ENCODE measurements at places on chromosomes 4 and X. TPM values are rescaled to one million over a fixed set of nuclear protein-coding genes. Genes with fewer than 3 reads are reported as not detected.

GRCh38 chr4:6419452-6420028 is 52.9 kb downstream of the PPP2R2C start:
- DNase-seq: no peak

- no peak for DNase-seq
Measured at GRCh38 chr4:149584722-149585121, 230.9 kb downstream of the IQCM start.

DNA sequence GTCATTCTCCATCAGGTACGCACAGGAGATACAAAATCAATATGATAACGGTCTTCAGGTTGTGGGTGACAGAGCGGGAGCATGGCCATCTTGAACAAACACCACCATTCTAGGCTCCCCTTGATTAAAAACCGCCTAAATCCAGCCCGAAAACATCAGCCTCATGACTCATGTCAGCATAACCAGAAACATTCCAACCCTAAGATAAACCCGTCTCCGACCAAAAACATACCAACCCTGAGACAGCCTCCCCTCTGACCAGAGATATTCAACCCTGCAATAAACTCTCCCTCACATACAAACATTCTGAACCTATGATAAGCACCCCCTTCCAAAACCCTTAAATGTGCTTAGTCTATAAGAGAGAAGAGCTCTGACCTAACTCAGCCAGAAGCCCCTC is 157.9 kb downstream of the DHRSX start:
- no peak for DNase-seq

DNA sequence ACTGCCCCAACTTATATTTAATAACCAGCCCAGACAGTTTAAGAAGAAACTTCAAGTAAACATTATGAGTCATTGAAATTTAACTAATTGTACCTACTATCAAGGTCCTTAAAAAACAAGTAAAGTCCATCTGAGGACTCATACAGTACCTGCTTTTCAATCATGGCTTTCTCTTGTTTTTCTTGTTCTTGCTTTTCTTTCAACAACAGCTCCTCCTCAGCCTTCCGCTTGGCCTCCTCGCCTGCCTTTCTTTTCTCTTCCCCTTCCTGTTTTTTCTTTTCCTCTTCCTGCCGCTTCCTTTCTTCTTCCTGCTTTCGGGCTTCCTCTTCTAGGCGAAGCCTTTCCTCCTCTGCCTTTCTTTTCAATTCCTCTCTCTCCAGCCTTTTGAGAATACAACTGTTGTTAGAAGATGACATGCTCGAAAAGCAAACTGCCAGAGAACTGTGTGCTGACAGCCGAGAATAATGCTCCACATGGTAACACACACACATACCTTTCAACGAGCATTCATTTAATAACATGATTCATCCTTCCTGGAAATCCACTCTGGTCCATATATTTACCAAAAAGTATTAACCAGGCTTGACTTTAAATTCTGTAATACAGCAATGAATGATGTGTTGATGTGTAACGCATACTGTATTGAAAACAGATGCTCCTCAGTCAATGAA is 25.2 kb upstream of the BCLAF3 start:
- DNase-seq: no peak

DNA sequence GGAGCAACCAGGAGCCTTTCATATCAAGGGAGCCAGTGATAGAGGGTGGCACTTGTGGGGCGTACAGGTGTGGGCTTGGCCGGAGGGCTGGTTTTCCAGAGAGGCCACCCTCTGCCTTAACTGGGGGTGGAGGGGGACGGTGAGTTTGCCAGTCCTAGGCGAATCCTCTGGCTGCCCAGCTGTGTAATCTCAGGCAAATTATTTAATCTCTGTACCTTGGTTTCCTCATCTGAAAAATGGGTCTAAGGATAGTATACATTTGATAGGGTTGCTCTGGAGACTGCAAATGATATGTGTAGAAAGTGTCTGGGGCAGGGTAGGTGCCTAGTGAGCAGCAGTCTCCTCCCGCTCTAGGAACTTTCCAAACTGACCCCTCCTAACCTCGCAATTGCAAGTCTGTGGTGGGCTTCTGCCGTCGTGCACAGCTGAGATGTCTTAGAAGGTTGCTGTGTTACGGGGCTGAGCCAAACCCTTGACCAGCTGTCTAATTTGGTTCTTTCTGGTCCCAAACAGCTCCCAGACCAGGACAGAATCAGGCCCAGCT is 3.8 kb upstream of the CXCR3 start:
- DNase-seq: no peak

- no peak for DNase-seq
Measured at GRCh38 chrX:148620023-148620422, 119.6 kb downstream of the AFF2 start.

DNA sequence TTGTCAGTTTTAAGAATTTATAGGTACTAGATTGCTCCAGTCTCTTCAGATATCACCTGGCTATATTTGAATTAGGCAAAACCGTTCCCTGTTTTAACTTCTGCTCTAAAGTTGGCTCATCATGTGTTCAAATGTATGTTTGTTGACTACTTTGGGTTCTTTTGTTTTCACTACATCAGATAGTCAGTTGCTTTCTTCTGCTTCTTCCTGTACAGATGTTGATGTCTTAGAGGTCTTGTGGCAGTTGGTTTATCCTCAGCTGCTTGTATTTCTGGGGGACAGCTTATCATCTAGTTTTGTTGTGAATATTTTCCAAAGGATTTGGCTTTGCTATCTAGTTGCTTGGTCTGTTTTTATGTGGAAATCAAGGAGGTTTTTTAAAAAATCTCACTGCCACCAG is 28.0 kb downstream of the TBC1D19 start:
- no peak for DNase-seq

DNA sequence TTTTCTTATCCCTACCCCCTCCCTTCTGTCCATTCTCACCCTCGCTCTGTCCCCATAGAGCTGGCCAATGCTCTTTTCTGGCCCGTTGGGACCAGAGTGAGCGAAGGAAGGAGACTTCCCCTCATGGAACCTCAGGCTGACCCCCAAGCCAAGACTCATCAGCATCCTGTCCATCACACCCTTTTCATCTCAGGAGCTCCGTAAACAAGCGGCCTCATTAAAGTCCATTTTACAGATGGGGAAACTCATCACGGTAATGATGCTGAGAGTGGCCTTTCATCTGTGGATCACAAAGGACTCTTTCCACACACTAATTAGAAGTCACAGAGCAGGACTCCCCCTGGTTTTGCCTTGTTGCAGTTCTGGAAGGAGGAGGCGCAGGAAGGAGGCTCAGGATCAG is 67.4 kb upstream of the SLC34A2 start:
- DNase-seq: no peak

GRCh38 chr4:163482190-163482589 is 8.6 kb upstream of the TKTL2 start:
- DNase-seq: no peak

DNA sequence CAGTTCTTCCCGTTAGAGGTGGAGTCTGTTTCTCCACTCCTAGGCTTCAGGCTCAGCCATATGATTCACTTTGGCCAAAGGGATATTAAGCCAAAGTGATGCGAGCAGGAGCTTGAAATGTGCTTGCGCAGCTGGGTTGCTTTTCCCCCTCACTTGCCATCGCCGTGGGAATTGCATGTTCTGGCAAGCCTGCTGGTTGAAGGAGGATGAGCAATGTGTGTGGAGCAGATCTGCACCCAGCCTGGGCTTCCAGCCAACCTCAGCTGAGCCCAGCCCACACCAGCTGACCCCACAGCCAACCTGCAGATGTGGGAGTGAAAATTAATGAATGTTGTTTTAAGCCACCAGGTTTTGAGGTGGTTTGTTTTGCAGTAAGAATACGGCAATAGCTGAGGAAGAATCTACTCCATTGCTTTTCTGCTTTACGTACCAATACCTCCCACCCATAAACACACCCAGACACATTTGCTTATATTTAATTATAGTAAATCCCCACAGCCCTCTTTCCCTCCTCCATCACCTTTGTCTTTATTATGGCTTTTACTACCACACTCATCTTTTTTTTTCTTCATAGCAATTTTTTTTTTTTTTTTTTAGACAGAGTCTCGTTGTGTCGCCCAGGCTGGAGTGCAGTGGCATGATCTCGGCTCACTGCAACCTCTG is 132.8 kb upstream of the FUNDC1 start:
- DNase-seq: no peak

- DNase-seq: no peak
Measured at GRCh38 chr4:146650034-146650433, 11.3 kb downstream of the POU4F2 start.

DNA sequence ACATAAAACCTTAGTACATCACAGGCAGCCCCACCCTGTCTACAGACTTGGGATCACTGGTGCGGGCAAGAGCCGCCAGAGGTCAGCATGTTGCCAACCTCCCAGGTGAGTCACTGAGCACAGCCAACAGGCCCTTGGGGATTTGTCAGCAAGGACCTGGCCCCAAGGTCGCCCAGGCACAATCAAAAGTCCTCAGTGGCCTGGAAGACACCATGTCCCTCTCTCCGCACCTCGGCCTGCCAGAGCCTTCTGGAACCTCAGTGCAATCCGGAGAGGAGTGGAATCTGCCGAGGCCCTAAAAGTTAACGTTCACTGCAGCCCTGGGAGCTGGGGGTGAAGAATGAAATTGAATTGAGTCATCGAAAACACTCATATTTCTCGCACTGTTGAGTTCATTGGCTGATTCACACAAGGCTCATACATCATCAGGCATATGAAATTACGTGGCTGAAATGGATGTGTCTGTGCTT is 74.3 kb downstream of the WFS1 start:
- no peak for DNase-seq

GRCh38 chr4:76996445-76996844 is 46.9 kb downstream of the SEPTIN11 start:
- DNase-seq: no peak

- DNase-seq: no peak
Measured at GRCh38 chr4:143403553-143403820, 66.8 kb downstream of the GAB1 start.

DNA sequence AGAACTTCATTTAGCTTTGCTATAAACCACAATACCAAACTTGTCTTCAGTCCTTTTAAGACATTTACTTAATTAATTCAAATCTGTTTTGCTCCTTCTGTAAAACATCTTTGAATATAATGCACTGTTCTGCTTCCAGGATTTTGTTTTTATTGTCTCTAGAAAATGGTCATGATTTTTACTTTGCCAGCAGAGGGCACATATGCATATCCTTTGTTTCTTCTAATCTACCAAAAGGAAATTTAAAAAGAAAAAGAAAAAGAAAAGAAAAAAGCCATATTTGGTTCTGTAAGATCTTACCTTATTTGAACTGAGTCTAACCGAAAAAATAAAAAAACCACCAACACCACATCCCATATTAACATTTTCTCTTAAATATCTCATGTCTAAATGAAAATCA is 101.9 kb upstream of the CCSER1 start:
- DNase-seq: no peak

DNA sequence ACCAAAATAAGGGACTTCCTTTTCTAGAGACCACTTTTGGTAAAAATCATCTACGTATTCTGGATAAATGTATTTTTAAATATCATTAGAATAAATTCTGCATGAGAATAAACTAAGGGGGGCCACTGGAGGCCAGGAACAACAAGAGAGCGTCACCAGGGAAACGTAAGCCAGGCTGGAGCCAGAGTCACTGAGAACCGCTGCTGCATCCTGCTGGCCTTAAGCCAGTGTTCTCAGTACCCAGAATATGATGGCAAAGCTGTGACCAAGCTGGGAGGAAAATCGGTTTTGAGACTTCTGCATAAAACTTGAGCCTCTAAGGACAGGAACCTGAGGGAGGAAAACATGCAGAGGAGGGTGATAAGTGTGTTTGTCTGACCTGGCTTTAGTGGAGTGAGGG is 63.0 kb upstream of the FAM9A start:
- DNase-seq: no peak

DNA sequence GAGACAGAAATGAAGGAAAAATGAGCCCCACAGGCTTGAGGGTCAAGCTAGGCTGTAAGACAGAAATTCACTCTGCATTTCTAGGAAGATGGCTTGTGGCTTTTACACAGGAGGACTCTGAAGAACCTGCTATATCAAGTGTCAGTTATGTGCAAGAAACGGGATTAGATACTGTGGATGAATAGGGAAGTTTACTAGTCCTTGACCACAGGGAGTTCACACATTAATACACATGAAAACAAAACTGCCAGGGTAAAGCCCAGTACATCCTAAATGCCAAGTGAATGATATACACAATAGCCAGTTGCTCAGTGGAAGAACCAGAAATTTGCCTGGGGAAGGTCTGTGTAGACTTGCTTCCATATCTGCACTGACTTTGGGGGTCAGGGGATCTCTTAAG is 53.5 kb downstream of the TMEM131L start:
- no peak for DNase-seq

GRCh38 chrX:5449323-5449722 is 779.3 kb downstream of the NLGN4X start:
- no peak for DNase-seq

DNA sequence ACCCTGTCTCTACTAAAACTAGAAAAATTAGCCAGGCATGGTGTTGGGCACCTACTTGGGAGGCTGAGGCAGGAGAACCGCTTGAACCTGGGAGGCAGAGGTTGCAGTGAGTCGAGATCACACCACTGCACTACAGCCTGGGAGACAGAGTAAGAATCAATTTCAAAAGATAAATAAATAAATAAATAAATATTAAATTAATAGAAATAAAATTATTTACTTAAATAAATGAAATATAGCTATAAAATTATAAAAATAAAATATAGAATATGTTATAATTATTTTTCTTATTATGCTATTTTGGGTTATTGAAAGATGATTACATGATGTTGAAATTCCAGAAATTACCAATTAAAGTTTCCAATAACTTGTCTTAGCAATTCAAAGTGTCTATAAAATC is 1029.8 kb upstream of the AGA start:
- DNase-seq: no peak

DNA sequence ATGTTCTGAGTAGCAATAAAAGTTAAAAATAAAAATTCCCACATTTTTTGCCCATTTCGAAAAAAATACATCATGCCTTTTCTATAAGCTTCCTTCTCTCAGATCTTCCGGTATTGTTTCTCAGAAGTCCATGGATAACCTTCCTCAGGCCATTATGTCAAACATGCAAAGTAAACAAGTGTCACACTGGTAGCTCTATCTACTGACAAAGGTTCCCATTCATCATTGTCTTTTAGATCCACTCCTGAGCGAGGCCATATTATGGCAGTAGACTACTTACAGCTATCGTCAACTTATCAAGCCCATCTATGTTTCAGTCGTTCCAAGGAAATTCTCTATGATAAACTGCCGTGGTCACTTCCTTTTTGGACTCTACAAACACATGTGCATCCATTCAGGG is 1068.2 kb downstream of the GLUD2 start:
- DNase-seq: no peak

- no peak for DNase-seq
Measured at GRCh38 chrX:47864300-47864699, 27.6 kb downstream of the ZNF81 start.

DNA sequence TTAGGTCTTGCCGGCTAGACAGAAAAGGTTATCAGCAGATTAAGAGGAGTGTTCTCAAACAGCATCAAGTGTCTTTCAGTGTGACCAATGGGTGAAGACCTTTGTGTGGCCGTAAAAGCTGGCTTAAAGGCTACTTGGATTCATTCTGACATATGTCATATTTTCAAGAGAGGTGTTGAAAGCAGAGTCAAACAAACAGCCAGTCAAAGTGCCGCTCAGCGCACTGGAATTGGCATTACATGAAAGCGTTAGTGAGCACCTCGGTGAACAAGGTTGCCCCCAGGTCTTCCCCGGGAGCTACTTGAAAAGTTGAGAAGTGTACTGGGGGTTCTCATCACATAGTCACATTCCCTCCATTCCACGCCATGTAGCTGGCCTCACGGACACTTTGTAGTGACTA is 148.9 kb downstream of the SOX3 start:
- DNase-seq: no peak

GRCh38 chr4:102988429-102989020 is 31.0 kb downstream of the SLC9B1 start:
- no peak for DNase-seq

Gene STOX2
- not detected for polyA plus RNA-seq

Gene MTTP
- polyA plus RNA-seq: not detected

Gene CT47B1
- not detected for polyA plus RNA-seq

Gene CNKSR2
- polyA plus RNA-seq: 2.2 TPM

Gene DMD
- polyA plus RNA-seq: not detected

Gene SLC25A43
- 7.0 TPM for polyA plus RNA-seq
